ENCODE measurements at places on chromosomes 6 and 20. TPM values are rescaled to one million over a fixed set of nuclear protein-coding genes. Genes with fewer than 3 reads are reported as not detected.

DNA sequence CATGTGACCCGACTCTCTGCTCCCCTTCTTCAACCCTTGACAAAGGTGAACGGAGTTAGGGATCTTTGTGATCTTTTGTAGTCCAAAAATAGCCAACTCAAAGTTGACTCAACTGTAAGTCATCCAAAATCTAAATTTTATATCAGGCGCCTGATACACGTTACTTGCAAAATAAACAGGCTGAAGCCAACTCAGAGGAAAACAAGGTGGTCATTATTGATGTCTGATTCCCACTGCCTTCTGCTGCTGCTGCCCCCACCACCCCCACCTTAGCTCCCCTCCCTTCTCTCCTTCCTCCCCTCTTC is 13.2 kb upstream of the RNF8 start:
- H3K27ac ChIP-seq = no peak overlapping the region
- no peak overlapping the region for H3K4me3 ChIP-seq
- DNase-seq = no peak
- no peaks in the 10 kb centered on the region for H3K36me3 ChIP-seq

DNA sequence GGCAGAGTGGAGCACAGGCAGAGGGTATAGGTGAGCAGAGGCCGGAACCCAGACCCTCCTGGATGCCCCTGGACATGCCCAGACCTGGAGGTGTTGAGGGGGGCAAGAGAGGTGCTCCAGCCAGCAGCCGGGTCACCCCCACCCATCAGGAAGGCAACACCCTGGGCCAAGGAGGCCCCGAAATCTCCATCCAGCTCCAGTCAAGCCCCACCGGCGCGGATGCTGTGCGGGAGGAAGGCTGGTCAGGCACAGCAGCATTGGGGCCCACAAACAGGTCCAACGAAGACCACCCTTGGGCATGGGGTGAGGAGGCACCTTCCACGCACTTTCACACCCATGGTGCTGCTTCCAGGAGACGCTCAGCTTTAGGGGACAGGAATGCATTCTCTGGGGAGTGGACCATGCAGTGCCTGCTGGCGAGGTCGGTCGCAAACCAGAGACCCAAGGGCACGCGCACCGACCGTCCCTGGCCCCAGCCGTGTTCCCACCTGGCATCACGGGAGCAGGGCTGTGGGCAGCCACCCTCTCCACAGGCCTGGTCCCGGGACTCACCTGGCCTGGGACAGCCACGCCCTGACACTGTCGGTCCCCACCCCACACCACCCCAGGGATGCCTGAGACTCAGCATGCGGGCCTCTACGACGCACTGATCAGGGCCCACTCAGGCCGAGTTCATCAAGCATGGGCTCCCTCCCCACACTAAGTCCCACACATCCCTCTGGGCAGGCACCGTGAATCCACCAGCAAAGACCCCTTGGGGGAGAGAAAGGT is 43.6 kb upstream of the ZBP1 start:
- DNase-seq = no peak
- peaks cover 3% of the 10 kb centered on the region for H3K4me1 ChIP-seq
- H3K36me3 ChIP-seq = no peaks in the 10 kb centered on the region
- H3K4me3 ChIP-seq = no peak overlapping the region
- no peaks in the 10 kb centered on the region for H3K27me3 ChIP-seq
- H3K27ac ChIP-seq = no peak overlapping the region

GRCh38 chr6:25583099-25583498 is 68.9 kb upstream of the SCGN start:
- H3K27ac ChIP-seq = no peak overlapping the region
- DNase-seq = peak; percentile 19
- peaks cover 26% of the 10 kb centered on the region for H3K4me1 ChIP-seq
- no peaks in the 10 kb centered on the region for H3K36me3 ChIP-seq
- H3K4me3 ChIP-seq = no peak overlapping the region
- no peaks in the 10 kb centered on the region for H3K27me3 ChIP-seq

DNA sequence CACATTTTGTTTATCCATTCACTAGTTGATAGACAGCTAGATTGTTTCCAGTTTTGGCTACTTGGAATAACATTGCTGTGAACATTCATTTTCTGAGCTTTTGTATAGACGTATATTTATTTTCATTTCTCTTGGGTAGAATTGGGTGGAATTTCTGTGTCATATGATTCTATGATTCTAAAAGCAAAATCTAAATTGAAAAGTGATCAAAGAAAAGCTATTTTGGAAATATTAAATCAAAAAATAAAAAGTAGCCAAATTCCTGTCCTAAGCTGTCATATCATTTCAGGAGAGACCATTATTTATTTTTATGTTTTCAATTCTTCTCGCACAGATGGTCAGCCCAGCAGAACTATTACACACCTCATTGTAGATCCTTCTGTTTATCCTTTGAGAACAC is 229.2 kb downstream of the COL12A1 start:
- no peak for DNase-seq
- no peaks in the 10 kb centered on the region for H3K27me3 ChIP-seq
- no peaks in the 10 kb centered on the region for H3K4me1 ChIP-seq
- H3K27ac ChIP-seq = no peak overlapping the region
- no peak overlapping the region for H3K4me3 ChIP-seq
- H3K36me3 ChIP-seq = no peaks in the 10 kb centered on the region

MAPK14 gene
- 66.7 TPM for total RNA-seq

- peaks cover 59% of the 10 kb centered on the region for H3K36me3 ChIP-seq
- peak within 1 kb of the TSS; percentile 87 for H3K4me3 ChIP-seq
- peak; percentile 91 for DNase-seq
- no peaks in the 10 kb centered on the region for H3K27me3 ChIP-seq
These were observed at the start of gene FLOT1 for GRCh38 chr6:30742316-30743098. Gene FLOT1 (minus strand): TSS chr6:30742687. CDS start chr6:30742189, 498 bp downstream.

- H3K4me1 ChIP-seq = peaks cover 13% of the 10 kb centered on the region
- peaks cover 3% of the 10 kb centered on the region for H3K36me3 ChIP-seq
- H3K27me3 ChIP-seq = peaks cover 2% of the 10 kb centered on the region
- no peak overlapping the region for H3K27ac ChIP-seq
These were observed 75.5 kb downstream of the CD164 start for GRCh38 chr6:109306733-109307132.

CST7 gene
- total RNA-seq = 25.9 TPM

SUMO4 gene
- total RNA-seq = 10.2 TPM

DNA sequence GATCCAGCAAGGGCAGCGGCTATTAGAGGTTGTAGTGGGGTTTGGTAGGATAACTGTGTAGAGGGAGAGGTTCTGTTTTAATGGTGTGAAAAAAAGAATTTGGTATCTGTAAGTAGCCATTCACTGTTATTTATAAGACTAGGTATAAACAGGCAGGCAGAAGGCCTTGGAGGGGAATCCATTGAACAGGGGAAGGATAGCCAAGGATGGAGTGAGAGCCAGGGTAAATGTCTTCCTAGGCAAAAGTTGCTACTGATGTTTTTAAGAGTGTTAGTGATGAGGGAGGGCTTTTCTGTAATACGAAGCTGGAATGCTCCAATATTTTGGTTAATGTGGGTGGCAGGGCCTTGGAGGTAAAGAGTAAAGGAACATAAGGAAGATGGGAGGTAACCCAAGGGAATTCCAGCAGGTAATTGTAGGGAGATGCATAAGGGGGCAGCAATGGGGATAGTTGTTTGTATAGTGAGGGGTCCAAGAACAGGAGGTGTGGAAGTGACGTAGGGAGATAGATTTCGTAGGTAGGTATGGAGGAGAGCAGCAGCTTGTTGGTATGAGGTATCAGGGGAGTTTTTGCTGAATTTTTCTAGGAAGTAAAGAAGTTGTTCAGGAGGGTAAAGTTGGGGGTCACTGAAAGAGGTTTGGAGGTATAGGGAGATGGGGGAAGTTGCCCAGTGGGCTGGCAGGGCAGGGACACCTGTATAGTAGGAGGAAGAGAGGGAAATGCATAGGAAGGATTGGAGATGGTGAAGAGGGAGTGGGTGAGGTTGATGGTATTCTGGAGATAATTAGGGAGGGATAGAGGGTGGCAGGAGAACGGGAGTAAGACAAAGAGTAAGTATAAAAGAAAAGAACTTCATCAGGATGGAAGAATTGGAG is 752.4 kb upstream of the ADGRB3 start:
- no peaks in the 10 kb centered on the region for H3K27me3 ChIP-seq
- no peak for DNase-seq
- H3K27ac ChIP-seq = no peak overlapping the region
- no peaks in the 10 kb centered on the region for H3K4me1 ChIP-seq

DNA sequence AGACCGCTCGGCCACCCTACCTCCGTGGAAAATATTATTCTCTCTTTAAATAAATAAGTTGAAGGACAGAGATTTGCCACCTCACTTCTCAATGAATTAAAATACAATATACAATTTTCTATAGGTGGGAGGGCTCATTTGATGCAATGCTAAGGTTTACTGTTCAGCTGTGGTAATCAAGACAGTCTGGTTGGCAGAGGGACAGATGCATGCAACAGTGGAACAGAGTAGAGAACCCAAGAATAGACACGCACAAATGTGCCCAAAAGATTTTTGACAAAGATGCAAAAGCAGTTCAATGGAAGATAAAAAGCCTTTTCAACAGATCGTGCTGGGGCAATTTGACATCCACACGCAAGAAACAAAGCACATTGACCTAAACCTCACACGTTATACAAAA is 145.2 kb downstream of the CEBPB start:
- peaks cover 50% of the 10 kb centered on the region for H3K4me1 ChIP-seq

GRCh38 chr20:23072892-23073586 is 13.1 kb downstream of the CD93 start:
- H3K27me3 ChIP-seq = no peaks in the 10 kb centered on the region
- H3K27ac ChIP-seq = no peak overlapping the region
- H3K4me1 ChIP-seq = no peaks in the 10 kb centered on the region
- no peaks in the 10 kb centered on the region for H3K36me3 ChIP-seq
- H3K4me3 ChIP-seq = no peak overlapping the region

GRCh38 chr20:2749343-2749950 is 51.0 kb downstream of the CPXM1 start:
- H3K4me3 ChIP-seq = no peak overlapping the region
- H3K27me3 ChIP-seq = peaks cover 55% of the 10 kb centered on the region
- peaks cover 19% of the 10 kb centered on the region for H3K4me1 ChIP-seq
- H3K36me3 ChIP-seq = no peaks in the 10 kb centered on the region

TMEM244 gene
- total RNA-seq = not detected

DNA sequence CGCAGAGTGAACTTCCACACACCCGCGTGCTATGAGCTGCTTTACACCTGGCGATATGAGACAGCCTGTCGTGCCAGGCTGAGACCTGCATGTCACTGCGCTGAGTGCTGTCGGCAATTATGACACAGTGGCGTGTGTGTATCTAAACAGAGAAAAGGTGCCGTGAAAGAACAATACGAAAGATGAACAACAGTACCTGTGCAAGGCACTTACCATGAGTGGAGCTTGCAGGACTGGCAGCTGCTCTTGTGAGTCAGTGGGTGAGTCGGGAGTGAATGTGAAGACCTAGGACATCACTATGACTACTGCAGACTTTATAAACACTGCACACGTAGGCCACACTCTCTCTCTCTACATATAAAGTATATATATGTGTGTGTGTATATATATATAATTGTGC is 68.5 kb upstream of the DUSP22 start:
- no peak overlapping the region for H3K4me3 ChIP-seq
- H3K36me3 ChIP-seq = peaks cover 8% of the 10 kb centered on the region
- no peaks in the 10 kb centered on the region for H3K27me3 ChIP-seq

- H3K4me1 ChIP-seq = peaks cover 5% of the 10 kb centered on the region
- no peaks in the 10 kb centered on the region for H3K27me3 ChIP-seq
- H3K4me3 ChIP-seq = no peak overlapping the region
- DNase-seq = no peak
- no peaks in the 10 kb centered on the region for H3K36me3 ChIP-seq
These were observed 22.9 kb upstream of the CD83 start for GRCh38 chr6:14094721-14095120.

C6orf118 gene
- total RNA-seq = not detected

- DNase-seq = no peak
- H3K4me3 ChIP-seq = no peak overlapping the region
- peaks cover 3% of the 10 kb centered on the region for H3K36me3 ChIP-seq
- peaks cover 3% of the 10 kb centered on the region for H3K4me1 ChIP-seq
- H3K27me3 ChIP-seq = no peaks in the 10 kb centered on the region
- no peak overlapping the region for H3K27ac ChIP-seq
These were observed 217.5 kb upstream of the THEMIS start for GRCh38 chr6:128118401-128118800.

- no peak overlapping the region for H3K4me3 ChIP-seq
- DNase-seq = no peak
- H3K36me3 ChIP-seq = no peaks in the 10 kb centered on the region
These were observed 10.3 kb downstream of the PDE10A start for GRCh38 chr6:165652766-165653165.

RCAN2 gene
- total RNA-seq = 0.65 TPM

KIF25 gene
- not detected for total RNA-seq

SLC22A23 gene
- 1.3 TPM for total RNA-seq

ZNF831 gene
- total RNA-seq = 10.3 TPM

GRCh38 chr6:107849325-107849724 is 25.2 kb upstream of the SCML4 start:
- DNase-seq = no peak
- H3K27me3 ChIP-seq = peaks cover 6% of the 10 kb centered on the region
- H3K36me3 ChIP-seq = no peaks in the 10 kb centered on the region

- H3K36me3 ChIP-seq = peaks cover 9% of the 10 kb centered on the region
- no peak for DNase-seq
- H3K27me3 ChIP-seq = peaks cover 37% of the 10 kb centered on the region
These were observed 3.2 kb downstream of the GPR63 start for GRCh38 chr6:96834070-96834469.

DNA sequence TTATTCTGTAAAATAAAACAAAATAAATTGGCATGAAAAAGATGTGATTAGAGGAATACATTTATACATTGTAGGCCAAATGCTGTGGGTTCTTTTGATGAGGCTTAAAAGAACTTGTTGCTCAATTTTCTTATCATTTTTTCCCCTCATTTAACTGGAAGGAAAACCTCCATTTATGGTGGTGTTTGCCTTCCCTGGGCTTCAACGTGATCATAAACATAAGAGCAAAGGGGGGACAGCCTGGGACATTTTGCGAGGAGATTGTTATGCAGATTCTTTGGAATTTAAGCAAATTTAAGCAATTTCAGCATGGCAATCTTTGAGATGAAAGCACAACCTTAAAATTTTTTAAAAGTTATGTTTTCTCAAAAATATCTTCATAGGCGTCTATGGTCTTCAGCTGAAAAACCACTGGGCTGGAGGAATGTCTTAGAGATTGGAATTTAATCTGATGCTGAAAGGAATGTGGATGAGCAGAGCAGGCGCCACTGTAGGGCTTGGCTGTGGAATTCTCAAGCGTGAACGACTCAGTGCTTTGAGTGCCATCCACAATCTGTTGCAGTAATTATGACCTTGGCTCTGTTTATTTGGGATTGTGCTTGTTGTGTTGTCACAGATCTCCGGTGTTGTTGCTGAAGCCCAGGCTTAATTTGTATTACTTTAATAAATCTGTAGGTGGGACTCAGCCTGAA is 149.4 kb upstream of the MLIP start:
- peaks cover 11% of the 10 kb centered on the region for H3K27me3 ChIP-seq
- H3K4me1 ChIP-seq = no peaks in the 10 kb centered on the region
- no peak overlapping the region for H3K27ac ChIP-seq
- H3K4me3 ChIP-seq = no peak overlapping the region
- no peak for DNase-seq
